ENCODE measurements at places on chromosomes 5 and 9. TPM values are rescaled to one million over a fixed set of nuclear protein-coding genes. Genes with fewer than 3 reads are reported as not detected.

The NEUROG1 gene
- total RNA-seq = not detected

The QRFP gene
- not detected for total RNA-seq

The SLC34A1 gene
- 0.63 TPM for total RNA-seq

GRCh38 chr5:35477911-35478310 lies 139.8 kb upstream of the SPEF2 start:
- DNase-seq = no peak
